Suprapubic skin (tissue), 4 donors: ENCODE measurements at places on chromosomes 7 and 10. TPM values are rescaled to one million over a fixed set of nuclear protein-coding genes. Genes with fewer than 3 reads are reported as not detected.

GRCh38 chr7:102125127-102125596 is 161.5 kb upstream of the SH2B2 start:
- no peak overlapping the region for H3K4me3 ChIP-seq

DNA sequence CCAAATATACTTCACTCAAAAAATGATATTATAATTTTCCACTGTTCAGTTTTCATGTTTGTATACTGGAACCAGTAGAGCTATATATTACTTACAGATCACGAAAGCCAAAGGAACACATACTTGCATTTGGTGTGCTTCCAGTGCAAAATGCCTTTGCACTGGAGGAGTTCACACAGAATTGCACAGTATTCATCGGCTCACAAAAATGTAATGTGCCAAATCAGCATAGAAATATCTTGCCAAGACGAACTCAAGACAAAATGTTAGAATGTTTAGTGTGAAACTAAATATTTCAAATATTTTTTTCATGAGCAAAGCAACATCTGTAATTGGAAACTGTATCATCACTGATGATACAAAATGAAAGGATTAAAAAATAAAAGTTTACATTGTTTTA is 646.2 kb upstream of the SEMA3D start:
- no peaks in the 10 kb centered on the region for H3K27me3 ChIP-seq
- H3K4me3 ChIP-seq: no peak overlapping the region
- no peak overlapping the region for H3K27ac ChIP-seq

EGR2 gene
- total RNA-seq: 28.4 TPM

ADAM22 gene
- 0.53 TPM for total RNA-seq
